ENCODE measurements at places on chromosomes 13 and 19.

DNA sequence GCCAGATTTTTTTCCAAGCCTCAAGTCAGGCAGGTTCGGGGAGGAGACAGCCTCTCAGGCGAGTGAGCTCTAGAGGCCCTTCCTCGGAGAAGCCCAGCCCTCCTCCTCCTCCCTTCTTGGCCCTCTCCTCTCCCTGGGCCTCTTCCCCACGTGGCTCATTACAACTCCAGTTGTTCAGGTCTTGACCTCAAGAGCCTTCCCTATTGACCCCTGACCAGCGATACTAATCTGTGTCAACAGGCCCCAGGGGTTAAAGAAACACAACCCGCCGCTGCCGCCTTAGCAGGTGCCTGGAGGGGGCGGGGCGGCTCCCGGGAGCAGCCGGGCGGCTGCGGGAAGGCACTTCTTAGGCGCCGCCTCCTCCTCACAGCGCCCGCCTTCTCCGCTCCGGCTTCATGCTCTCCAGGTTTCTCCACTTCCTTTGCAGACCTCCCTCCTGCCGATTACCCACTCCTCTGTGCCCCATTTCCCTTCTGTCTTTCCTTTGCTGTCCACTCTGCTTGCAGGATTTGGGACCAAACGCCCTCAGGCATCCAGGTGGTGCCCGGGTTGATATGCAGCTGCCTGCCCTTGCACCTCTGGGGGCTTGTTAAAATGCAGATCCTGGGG is 51.0 kb downstream of the LYL1 start:
- DNase-seq: no peak

DNA sequence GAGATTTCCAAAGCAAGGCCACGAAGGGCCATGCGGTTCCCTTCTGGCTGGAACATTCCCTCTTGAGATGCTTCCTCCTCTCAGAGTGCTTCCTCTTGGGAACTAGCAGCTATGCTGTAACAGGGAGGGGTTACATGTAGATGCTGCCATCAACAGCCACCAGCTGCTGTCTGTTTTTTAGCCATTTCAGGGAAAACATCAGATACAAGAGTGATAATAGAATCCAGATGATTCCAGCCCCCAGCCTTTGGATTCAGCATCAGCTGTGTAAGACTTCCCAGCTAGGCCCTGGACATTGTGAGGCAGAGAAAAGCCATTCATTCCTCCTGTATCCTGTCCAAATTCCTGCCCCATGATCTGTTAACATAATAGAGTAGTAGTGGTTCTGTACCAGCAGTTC is 8.2 kb upstream of the ZNF177 start:
- DNase-seq: no peak

DNA sequence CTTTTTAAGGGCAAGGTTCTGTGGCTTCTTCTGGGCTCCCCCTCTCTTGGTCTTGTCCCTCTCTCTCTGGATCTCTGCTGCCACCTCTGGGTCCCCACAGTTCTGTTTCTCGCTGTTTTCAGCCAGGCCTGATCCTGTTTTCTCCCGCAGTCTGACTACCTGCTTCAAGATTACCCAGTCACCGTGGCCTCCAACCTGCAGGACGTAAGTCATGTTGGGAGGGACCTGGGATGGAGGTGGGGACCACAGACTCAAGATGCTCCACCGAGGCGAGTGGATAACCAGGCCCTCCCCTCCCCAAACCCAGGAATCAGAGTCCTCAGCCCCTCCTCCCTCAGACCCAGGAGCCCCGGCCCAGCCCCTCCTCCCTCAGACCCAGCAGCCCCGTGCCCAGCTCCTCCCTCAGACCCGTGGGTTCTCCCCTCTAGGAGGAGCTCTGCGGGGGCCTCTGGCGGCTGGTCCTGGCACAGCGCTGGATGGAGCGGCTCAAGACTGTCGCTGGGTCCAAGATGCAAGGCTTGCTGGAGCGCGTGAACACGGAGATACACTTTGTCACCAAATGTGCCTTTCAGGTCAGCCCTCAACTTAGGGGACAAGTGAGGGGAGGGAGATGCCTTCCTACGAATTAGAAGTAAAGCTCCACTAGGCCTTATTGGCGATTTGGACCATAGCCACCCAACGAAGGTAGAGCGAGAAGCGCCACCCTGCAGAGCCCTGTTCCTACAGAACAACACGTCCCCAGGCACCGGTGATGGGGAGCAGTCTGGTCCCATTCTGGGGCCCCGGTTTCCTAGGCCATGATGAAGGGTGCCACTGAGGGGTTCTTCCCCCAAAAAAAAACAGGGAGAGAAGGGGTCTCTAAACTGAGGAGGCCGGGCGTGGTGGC is 2.2 kb downstream of the FLT3LG start:
- DNase-seq: no peak

GRCh38 chr13:31797154-31797775 is 57.9 kb downstream of the RXFP2 start:
- DNase-seq: no peak

- peak; percentile 56 for DNase-seq
Observed at GRCh38 chr13:57630661-57631595, 616 bp upstream of the PCDH17 start.

- no peak for DNase-seq
Observed at GRCh38 chr19:56176881-56177280, 1.1 kb downstream of the GALP start.

DNA sequence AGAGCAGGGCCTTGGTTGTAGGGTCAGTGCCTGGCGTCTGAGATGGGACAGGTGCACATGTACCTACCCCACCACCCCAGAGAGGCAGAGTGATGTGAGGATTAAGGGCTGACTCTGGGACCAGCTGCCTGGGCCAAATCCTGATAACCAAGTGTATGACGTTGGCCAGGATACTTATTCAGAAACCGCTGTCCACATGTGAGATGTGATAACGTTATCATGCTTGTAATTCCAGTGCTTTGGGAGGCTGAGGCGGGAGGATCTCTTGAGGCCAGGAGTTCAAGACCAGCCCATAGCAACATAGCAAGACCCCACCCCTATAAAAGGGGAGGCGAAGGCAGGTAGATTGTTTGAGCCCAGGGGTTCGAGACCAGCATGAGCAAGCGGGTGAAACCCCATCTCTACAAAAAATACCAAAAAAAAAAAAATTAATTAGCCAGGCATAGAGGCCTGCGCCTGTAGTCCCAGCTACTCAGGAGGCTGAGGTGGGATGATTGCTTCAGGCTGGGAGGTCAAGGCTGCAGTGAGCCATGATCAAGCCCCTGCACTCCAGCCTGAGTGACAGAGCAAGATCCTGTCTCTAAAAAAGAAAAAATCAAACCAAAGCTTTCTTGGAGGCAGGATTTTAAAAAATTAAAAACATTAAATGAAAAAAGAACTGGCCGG is 10.0 kb downstream of the ADGRE5 start:
- no peak for DNase-seq

DNA sequence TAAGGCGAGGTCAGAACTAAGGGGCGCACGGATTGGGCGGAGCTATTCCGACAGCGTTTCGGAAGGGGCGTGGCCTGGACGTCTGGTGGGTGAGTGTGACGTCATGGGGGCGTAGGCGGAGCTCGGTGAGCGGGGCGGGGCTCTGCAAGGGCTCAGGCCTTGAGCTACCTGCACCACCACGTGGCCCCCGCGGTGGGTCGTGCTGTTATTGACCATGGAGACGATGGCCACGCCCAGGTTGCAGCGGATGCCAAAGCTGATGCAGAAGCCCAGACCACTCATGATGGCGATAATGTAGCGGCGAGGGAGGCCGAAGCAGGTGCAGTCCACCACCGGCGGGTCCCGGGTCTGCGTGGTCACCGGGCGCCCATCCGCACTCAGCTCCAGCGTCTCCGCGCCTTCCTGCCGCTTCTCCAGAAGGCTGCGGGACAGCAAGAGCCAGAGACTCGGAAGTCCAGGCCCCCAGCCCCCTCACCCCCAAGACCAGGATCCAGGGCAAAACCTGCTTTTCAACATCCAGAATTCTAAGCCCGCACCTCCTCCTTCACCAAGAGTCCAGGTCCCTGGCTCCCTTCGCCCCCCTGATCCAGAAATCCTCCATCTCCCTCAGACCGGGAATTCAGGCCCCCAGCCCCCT is 4.8 kb downstream of the SLC17A7 start:
- DNase-seq: no peak

DNA sequence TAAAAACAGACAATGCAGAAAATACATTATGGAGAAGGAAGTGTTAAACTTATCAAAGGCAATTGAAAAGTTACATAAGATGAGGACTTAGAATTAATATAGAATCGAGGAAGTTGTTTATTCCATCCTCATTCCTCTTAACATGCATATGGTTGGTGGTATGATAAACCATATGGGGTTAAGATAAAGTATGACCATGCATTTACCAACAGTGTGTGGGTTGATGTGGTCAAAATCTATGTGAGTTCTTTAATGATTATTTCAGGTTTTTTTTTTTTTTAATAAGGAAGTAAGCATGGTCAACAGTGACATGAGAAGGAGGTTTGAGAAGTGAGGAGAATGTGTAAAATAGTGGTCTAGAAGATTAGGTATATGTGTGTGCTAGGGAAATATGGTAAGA is 94.5 kb downstream of the TDRD3 start:
- no peak for DNase-seq

GRCh38 chr13:99367663-99368448 is 60.7 kb upstream of the GPR183 start:
- no peak for DNase-seq

DNA sequence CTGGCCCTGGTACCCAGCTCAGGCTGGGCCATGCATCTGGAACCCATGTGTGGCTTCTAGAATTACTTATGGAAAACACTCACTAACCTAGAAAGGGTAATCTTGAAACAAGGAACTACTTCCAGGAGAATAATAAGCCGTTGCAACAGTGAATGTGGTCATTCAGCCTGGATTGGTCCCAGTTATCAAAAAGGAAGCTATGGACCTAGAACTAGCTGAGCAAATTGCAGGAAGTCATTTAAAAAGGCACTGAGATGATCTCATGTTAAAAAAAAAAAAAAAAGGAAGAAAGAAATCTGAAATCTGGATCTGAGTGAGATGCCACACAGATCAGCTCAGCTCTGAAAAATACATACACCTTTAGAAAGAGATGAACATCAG is 59.6 kb downstream of the DCT start:
- DNase-seq: no peak

GRCh38 chr19:18029617-18030338 is 21.8 kb downstream of the ARRDC2 start:
- peak; percentile 56 for DNase-seq

DNA sequence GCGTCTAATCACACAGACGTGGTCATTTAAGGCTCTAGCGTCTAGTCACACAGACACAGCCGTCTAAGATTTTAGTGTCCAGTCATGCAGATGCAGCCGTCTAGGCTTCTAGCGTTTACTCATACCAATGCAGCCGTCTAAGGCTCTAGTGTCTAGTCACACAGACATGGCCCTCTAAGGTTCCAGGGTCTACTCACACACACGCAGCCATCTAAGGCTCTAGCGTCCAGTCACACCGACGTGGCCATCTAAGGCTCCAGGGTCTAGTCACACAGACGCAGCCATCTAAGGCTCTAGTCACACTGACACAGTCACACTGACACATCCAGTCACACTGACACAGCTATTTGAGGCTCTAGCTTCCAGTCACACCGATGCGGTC is 55.7 kb downstream of the KLF2 start:
- no peak for DNase-seq

- no peak for DNase-seq
Observed at GRCh38 chr13:113939944-113940297, 34.0 kb downstream of the C13orf46 start.

- DNase-seq: no peak
Observed at GRCh38 chr19:42544146-42544545, 15.9 kb upstream of the CEACAM1 start.

- DNase-seq: no peak
Observed at GRCh38 chr13:87107651-87108050, 563.5 kb upstream of the SLITRK5 start.

GRCh38 chr13:76523740-76524340 is 362.4 kb downstream of the KCTD12 start:
- no peak for DNase-seq

DNA sequence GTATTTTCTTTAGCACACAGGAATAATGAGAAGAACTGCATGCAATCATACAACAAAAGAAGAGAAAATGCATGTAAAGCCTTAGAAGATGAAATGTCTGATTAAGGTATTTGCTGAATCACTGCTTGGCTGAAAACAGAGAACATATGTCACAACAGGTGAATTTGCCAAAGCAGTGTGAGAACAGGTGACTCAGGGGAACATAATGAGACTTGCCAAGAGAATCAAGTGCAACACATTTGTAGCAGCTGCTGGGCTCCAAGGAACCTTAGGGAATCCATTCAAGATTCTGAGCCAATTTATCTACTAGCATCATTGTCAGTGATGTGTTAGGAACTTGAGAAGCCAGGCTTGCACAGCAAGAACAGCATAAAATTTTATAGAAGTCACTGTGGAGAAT is 273.1 kb downstream of the PCDH20 start:
- no peak for DNase-seq

- DNase-seq: no peak
Observed at GRCh38 chr19:6481541-6482342, at the start of gene DENND1C. Gene DENND1C (minus strand): TSS chr19:6481787. CDS start chr19:6481695, 92 bp downstream.

DNA sequence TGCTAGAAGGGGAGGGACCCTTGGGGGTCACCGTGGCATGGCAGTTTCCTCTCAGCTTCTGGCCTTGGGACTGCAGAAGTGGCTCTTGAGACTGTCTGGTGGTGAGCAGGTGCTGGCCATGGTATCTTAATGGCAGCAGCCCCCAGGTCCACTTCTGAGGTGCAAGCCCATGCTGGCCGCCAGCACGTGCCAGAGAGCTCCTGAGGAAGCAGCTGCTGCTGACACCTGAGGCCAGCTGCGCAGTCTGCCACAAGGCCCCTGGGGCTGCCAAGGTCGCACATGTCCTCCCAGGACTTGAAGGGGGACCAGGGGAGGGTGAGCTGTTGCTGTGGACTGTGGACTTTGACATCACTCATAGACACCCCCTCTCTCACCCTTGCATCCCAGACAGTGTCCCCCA is 48.0 kb downstream of the NFIX start:
- DNase-seq: no peak

Data from dorsolateral prefrontal cortex (tissue), 122 donors.